Thoracic aorta (tissue), 2 donors: ENCODE measurements at places on chromosomes 11 and 22. TPM values are rescaled to one million over a fixed set of nuclear protein-coding genes. Genes with fewer than 3 reads are reported as not detected.

- DNase-seq: peak; percentile 9
These were observed 48.3 kb downstream of the LARGE1 start for GRCh38 chr22:33871935-33872334.

- DNase-seq: no peak
These were observed 34.7 kb downstream of the CHRDL2 start for GRCh38 chr11:74696500-74696899.

- no peak for DNase-seq
These were observed 2.7 kb upstream of the NXPE1 start for GRCh38 chr11:114562166-114562916.

- DNase-seq: no peak
These were observed 750.2 kb downstream of the OPCML start for GRCh38 chr11:132782102-132782501.

DNA sequence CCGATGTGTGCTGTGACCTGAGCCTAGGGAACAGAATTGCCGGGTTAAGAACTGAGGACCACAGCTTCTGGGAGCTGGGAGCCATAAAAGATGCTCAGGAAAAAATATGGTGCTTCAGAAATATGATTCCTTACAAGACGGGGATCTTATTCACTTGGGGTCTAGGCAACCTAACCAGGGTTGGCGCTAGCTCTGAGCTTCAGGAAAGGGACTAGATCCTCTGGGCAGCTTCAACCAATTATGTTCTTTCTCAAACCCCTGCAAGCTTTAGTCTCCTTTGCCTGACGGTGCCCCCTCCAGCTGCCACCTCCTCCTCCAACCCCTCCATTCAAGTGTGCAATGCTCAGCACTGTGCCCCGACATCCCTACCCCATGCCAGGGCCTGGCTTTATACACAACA, 634.1 kb upstream of the CADM1 start:
- DNase-seq: no peak

DNA sequence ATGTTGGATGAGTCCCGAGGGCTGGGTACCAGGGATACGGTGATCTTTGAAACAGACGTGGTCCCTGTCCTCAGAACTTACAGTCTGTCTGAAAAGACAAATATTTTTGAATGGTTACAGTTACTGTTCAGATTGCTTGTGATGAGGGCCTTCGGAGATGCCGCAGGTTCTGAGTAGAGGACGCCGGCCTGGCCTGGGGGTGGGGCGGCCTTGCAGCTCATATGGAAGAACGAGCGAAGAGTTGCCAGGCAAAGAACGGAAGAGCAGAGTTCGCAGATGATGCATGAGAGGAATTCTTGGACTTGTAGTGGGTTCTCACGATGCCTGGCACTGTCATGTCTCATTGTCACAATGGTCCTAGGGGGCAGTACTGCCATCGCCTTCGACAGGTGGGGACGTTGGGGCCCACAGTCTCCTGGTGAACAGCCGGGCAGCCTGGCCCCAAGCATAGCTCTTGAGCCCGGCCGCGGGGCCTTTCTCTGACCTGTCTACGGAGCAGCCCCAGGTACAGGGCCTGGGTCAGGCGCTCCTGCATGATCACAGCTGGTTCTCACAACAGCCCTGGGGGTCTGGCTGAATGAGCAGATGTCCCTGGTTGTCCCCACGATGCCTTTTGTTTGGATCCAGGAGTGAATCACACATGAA, 60.9 kb upstream of the PARVG start:
- DNase-seq: no peak

- no peak for DNase-seq
These were observed 181.5 kb downstream of the TMEM135 start for GRCh38 chr11:87219266-87219665.

DNA sequence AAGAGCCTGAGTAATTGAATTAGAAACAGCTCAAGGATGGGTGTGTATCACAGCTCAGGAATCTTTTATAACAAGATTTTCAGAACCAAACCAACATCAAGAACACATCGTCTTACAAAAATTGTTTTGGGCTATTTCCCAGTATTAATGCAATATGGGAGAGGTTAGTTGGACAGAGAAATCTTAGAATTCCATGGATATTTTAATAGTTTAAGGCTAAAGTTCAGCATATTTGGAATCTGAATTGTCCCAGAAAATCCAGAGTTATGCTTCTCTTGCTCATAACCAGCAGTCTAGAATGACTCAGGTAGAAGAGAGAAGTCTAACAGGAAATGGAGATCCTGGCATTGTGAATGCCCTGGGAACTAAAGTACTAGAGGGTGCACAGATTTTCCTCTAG, 74.6 kb downstream of the ADM start:
- DNase-seq: no peak

DNA sequence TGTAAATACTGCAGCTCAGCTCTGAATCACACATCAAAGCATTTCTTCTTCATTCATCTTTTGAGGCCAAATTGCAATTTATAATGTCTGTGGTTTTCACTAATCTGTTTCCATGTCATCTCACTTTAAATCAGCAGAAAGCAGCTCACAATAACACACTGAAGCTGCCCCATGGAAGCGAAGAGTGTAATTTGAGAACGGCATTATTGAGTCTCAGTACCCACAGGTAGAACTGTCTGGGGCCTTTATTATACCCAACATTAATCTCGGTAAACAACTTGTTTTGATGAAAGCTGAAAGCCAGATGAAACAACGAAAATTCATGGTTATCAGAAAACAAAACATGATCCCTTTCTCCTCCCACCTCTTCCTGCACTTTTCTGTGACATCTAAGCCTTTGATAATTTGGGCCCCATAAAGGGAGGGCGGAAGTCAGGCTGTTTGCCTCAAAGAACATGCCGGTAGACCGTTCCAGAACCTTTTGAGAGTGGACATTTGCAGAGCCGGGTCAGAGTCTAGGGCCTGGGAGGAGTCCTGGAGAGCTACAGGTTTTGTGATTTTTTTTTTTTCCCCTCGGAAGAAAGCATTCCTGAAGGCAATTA, 68.2 kb upstream of the SESN3 start:
- no peak for DNase-seq

DNA sequence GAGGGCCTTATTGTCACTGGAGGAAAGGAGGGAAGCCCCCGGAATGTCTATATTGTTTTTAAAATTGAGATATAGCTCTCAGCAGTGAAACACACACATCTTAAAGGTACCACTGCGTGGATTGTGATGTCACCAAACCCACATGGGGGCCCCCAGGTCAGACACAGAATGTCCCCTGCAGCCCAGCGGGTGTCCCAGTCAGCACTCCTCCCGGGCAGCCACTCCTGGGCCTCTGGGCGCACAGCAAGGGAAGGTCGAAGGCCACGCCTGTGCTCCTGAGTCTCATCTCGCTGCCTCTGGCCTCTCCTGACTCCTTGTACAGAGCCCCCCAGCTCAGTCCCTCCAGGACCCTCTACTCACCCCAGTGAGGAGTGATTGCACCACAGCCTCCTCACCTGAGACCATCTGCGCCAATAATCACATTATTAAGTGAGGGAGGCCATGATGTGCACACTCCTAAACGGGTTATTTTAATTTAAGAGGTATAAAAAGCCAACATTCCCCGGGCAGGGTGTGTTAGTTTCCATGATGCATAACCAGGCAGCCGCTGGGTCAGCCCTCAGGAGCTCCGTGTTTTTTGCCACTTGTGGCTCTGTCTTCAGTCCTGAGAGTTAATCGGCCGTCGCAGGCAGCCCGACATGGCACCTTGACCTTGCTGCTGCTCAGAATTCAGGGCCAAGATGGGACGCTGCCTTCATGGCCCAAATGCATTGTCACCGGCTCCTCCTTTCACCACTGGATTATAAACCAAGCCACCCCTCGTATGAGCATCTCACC, 1089.3 kb downstream of the BRD1 start:
- no peak for DNase-seq

DNA sequence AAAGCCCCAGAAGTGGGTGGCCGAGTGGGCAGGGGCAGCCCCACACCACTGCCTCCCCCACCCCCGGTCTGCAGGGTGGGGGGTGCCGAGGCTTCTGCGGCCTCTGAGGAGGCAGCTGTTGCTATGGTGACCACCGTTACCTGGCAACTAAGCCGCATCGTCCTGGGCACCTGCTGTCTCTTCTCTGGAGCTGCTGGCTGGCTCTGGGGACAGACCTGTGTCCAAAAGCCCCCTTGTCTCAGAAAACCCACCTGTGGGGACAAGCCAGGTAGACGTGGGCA, 79.9 kb upstream of the PRR5 start:
- no peak for DNase-seq

Gene CNGA4
- total RNA-seq: not detected

Gene SSTR3
- not detected for total RNA-seq

Gene CDKN1C
- 17.1 TPM for total RNA-seq

Gene CRYBB1
- total RNA-seq: 0.71 TPM

Gene NTM
- total RNA-seq: not detected

Gene TSPAN4
- 55.5 TPM for total RNA-seq

Gene KDM4D
- 0.54 TPM for total RNA-seq

Gene NCR3LG1
- total RNA-seq: 9.7 TPM

Gene CXCR5
- total RNA-seq: not detected

Gene MS4A8
- not detected for total RNA-seq

Gene VSIG2
- total RNA-seq: 1.2 TPM
